ENCODE measurements at places on chromosomes 1 and 21. TPM values are rescaled to one million over a fixed set of nuclear protein-coding genes. Genes with fewer than 3 reads are reported as not detected.

E2F2 gene
- total RNA-seq = 6.2 TPM

RNF186 gene
- total RNA-seq = not detected

ILDR2 gene
- total RNA-seq = 6.7 TPM

PGLYRP3 gene
- total RNA-seq = 2.4 TPM

ARHGEF16 gene
- total RNA-seq = 7.6 TPM

FCRLB gene
- 1.0 TPM for total RNA-seq

IQGAP3 gene
- total RNA-seq = 10.3 TPM

TNNI3K gene
- 2.7 TPM for total RNA-seq

S100A14 gene
- 40.9 TPM for total RNA-seq

CD1E gene
- total RNA-seq = not detected

PRAMEF4 gene
- total RNA-seq = not detected

EFHD2 gene
- 29.1 TPM for total RNA-seq

LEPROT gene
- total RNA-seq = 60.3 TPM

ASAP3 gene
- 66.7 TPM for total RNA-seq

TMEM125 gene
- total RNA-seq = 0.92 TPM

UQCRHL gene
- total RNA-seq = 1.1 TPM

TINAGL1 gene
- 56.0 TPM for total RNA-seq

ELF3 gene
- 122 TPM for total RNA-seq

SIK1 gene
- total RNA-seq = 79.7 TPM
